Stimulated activated CD4-positive, alpha-beta T cell treated with anti-CD3 and anti-CD28 coated beads, Interleukin-12 subunit alpha, Interleukin-12 subunit beta, amount 100 ng/mL, for 4 hours (primary cell): ENCODE measurements at places on chromosomes 1 and 21.

GRCh38 chr1:228958121-228958520 lies 222.8 kb downstream of the RHOU start:
- no peak for DNase-seq

DNA sequence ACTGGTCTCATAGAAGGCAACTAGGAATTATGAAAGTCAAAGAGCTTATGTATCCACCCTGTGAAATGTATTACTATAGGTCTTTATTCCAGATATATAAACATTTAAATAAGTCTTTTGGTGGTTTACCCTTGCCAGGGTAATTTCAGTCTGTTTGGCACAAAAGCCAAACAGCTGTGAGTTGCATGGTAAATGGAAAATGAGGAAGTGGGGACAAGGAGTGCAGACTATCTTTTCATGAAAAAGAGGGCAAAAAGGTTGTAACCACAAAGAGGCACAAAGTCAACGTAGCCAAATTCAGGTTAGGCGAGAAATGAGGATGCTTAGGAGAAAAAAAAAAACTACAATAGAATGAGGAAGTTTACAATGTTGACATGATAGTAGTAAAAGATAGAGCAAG lies 492.3 kb upstream of the PRMT6 start:
- no peak for DNase-seq

DNA sequence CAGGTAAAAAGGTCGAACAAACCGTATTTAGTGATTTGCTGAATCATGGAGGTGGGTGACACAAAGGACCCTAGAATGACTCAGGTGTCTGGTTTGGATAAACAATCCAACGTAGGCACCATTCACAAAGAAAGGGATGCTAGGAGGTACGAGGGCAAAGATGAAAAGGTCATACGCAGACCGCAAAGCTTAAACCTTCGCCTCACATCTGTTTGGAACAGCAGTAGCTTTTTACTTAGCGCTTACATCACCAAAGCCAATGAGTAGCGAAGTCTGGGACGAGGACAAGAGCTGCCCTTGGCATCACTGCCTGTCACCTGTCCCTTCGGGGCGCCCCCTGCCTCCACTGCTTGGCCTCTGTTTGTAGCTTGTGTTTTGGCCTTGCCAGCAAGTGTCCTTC lies 350.2 kb downstream of the SMYD3 start:
- DNase-seq: no peak

GRCh38 chr1:60055336-60055735 lies 18.2 kb downstream of the C1orf87 start:
- no peak for DNase-seq

DNA sequence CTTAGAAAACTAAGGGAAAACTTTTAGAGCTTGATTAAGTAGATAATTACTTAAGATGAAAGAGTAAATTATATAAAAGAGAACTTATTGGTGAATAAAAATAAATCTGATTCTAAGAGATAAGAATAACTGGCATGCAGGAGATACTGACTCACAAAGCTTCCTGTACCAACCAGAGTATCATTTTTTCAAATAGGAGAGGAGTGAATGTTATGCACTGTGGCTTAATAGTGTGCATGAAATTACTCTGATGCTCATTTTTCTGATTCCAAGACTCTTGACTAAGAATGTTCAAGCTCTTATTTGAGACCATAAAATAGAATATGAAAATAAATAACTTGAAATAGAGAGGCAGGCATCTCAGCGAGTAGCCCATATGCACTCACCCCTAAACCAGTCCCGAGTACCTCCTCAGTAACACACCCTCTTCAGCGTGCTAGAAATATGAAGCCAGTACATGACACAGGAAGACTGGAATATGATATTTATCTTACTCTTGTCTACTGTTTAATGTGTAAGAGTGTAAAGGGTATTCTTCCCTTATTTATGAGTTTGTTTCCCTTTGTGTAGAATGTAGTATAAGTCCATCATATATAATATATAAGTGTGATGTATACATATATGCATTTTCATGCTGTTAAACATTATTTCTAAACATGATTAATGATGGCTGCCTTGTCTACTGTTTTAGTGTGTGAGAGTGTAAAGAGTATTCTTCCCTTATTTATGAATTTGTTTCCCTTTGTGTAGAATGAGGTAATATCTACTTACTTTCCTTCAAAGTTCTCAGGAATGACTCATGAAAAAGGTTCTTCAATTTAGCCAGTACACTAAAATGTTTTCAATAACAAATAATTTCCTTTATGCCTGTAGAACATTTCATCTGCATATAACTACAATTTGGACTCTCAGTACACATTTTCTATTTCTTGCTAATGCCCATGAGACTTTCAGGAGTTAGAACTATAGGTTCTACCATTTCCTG lies 99.2 kb upstream of the PALMD start:
- DNase-seq: no peak

- DNase-seq: no peak
Observed at GRCh38 chr1:38004284-38005108, 818 bp downstream of the FHL3 start.

- DNase-seq: no peak
Observed at GRCh38 chr1:74526708-74527107, 14.3 kb upstream of the LRRC53 start.

- DNase-seq: no peak
Observed at GRCh38 chr1:37741130-37741529, 23.8 kb downstream of the EPHA10 start.

DNA sequence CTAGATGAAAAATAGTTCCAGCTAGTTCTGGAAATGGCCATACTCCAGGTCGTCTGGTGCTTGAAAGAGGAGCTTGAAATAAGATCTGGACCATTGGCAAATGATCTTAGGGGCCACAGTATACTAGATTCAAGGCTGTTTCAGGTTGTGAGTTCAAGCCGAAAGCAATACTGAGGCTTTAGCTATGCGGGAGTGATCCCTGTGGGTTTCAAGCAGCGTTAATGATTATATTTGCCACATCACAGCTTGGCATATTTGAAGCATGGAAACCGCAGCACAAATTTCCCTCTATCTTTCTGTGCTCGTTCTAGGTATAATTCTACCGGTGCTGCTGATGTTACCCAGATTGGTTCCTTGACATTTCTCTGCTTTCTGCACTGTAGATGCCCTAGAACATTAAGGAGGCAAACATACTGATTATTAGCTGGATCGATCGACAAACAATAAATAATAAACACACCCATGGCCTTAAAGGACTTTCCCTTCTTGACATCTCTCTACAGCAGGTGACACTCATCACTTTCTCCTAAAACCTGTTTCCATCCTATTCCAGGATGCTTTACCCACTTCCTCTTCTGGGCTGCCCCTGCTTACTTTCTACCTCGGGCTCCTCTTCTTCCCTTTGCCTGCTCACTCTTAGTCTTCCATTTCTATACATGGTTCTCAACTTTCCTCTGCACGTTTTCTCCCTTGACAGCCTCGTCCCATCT lies 40.6 kb upstream of the LYST start:
- no peak for DNase-seq

- no peak for DNase-seq
Observed at GRCh38 chr1:11685210-11685752, 4.3 kb upstream of the MAD2L2 start.

DNA sequence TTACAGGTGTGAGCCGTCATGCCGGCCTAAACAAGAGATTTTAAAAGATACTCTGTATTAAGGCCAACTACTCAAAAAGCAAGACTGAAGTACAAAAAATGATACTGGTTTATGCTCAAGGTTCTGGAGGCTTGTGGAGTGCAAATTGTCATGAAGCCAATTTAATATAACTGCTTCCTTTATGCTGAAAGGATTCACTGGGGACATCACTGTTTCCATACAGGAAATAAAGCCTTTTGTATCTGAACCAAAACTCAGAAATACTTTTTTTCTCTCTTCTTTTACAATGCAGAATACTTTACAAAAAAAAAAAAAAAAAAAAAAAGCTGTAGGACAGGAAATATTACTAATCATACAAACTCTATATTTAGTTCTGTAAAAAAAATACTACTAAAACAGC lies 55.5 kb upstream of the CNN3 start:
- no peak for DNase-seq

- no peak for DNase-seq
Observed at GRCh38 chr1:22600817-22601605, 35.4 kb upstream of the C1QA start.

DNA sequence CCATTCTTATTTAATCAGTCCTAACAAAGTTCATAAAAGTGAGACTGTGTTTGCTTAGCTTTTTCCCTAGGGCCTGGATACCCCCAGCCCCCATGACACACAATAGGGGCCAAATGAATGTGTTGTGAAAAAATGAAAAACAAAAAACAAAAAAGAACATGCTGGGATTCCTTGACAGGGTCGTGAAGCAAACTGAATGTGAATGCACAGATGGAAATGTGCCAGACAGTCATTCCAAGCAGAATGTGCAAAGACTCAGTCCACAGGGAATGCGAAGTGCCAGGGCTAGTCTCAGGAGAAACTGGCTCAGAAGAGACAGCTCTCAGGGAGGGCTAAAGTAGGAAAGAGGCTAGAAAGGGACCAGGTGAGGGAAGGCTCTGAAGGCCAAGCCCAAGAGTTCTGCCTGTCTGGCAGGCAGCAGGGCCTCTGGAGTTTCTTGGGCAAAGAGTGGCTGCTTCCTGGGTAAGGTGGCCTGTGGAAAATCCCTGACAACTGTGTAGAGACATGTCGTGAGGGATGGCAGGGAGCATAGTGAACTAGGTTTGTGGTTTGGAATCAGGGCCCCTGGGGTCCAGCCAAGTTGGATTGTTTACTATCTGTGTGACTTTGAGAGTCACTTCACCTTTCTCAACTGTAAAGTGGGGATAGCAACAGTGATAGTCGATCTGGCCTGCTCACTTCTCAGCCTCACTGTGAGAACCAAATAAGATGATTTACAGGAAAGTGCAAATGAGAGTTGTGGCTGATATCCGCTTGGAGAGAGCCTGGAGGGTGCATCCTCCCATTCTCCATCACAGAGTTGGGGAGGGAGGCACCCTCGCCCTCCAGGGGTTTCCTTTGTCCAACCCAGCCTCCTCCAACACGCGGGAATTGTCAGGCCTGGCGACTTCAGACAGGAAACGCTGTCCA lies 1.2 kb upstream of the ADAM15 start:
- no peak for DNase-seq

GRCh38 chr1:54971317-54971791 lies 9.1 kb upstream of the TMEM61 start:
- no peak for DNase-seq

GRCh38 chr1:2132222-2133038 lies 62.1 kb downstream of the FAAP20 start:
- no peak for DNase-seq

GRCh38 chr1:214349781-214350180 lies 68.8 kb downstream of the SMYD2 start:
- no peak for DNase-seq

DNA sequence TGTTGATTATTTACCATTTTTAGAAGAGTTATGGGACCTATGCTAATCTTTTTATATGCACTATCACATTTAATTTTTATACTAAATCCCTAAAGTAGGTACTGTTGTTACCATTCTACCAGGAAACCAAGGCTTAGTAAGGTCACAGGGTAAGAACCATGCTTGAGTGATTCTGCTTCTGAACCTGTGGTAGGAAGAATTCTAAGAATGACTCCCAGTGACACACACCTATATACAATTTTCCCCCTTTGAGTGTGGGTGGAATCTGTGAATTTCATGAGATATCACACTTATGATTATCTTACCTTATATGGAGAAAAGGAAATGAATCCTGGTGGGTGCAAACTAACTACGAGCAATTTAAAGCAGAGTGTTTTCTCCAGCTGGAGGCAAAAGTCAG lies 391.0 kb downstream of the USH2A start:
- DNase-seq: no peak

- DNase-seq: no peak
Observed at GRCh38 chr1:48493041-48493440, 21.0 kb upstream of the SPATA6 start.

GRCh38 chr1:173749137-173749536 lies 34.4 kb downstream of the KLHL20 start:
- no peak for DNase-seq

DNA sequence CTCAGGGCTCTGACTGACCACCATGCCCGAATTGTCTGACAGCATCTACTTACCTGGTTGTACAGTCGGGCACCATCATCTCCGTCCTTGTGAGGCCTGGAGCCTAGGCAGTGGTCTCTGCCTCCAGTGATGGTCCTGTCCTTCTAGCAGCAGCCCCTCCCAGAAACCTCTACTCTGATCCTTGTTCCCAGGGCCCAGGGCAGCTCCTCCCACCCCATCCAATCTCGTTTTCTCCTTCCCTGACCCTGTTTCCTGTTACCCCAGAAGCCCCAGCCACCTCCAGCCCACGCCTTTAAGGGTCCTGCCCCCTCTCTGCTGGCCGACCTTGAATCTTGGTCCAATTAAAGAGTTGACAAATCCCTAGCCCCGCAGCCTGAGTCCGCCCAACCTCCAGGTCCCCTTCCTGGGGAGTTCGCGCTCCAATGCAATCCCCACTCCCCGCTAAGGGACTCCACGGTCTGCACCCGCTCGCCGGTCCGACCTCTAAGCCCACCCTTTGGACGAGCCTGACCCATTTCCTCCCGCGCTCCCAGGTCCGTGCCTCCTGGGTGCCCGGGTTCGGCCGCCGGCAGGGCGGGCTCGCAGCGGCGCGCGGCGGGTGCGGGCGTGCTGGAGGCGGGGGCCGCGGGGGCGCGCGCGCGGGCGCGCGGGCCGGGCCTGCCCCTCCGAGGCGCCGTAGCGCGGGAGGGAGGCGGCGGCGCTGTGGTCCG lies at the start of gene B4GALT2:
B4GALT2 (plus strand) TSS at position 660 of the 710 bp plus-strand sequence. CDS start 1,951 bp downstream, outside the sequence.
- DNase-seq: peak; percentile 46

DNA sequence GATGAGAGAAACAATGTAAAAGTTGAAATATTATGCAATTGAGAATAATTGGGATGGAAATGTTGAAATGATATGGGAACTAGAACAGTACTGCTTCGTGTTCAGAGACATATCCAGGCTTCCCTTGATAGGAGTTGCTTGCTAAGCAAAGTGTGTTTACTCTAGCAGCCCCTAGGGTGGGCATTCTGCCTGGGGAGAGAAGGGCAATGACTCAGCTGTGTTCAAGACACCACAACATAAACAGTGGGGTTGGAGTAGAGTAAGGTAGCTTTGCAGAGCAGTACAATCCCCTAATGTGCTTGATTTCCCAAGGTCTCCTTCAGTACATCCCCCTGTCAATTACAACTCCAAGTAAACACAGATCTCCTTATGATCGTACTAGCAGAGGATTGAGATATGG lies 4.8 kb upstream of the PCNX2 start:
- DNase-seq: no peak

DNA sequence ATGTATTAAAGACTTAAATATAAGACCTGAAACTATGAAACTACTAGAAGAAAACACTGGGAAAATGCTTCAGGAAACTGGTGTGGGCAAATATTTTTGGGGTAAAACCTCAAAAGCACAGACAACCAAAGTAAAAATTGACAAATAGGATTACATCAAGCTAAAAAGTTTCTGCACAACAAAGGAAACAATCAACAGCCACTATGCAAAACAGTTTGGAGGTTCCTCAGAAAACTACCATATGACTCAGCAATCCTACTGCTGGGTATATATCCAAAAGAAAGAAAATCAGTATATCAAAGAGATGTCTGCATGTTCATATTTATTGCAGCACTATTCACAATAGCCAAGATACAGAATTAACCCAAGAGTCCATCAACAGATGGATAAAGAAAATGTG lies 17.1 kb downstream of the TSHB start:
- DNase-seq: no peak
